ENCODE measurements at places on chromosomes 12 and 14. TPM values are rescaled to one million over a fixed set of nuclear protein-coding genes. Genes with fewer than 3 reads are reported as not detected.

The UBE3B gene
- total RNA-seq = 50.9 TPM

The KRT82 gene
- total RNA-seq = not detected

DNA sequence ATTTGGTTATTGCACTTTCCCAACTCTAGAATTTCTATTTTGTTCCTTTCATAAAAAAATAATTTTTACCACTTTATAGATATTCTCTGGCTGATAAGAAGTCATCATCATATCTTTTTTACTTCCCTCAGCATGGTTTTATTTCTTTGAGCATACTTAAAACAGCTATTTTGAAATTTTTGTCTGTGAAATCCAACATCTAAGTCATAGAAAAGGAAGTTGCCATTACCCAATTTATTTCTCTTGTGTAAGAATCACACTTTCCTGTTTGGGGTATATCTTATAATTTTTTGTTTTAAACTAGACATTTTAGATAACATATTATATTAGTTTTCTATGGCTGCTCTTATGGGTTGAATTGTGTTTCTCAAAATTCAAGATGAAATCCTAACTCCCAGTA, 400.2 kb upstream of the OR4E1 start:
- DNase-seq = no peak

DNA sequence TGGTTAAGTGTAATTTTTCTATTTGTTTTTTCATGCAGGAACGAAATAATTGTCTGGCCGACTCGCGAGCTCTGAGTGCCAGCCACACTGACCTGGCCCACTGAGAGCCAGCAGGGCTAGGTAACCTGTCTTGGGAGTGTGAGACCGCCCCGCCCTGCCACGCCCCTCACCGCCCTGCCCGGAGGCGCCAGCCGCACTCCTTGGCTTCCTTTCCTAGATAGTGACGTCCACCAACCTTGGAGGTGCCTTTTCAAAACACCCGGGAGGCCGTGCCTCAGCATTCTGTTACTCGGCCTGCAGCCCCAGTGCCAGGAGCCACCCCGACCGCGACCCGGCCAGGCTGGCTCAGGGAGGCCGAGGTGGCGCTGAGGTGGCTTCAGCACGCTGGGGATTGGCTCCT, 21.7 kb downstream of the XRCC3 start:
- no peak for DNase-seq

GRCh38 chr14:90239139-90239538, 17.2 kb upstream of the PSMC1 start:
- no peak for DNase-seq
